Gastrocnemius medialis (tissue), 4 donors: ENCODE measurements at places on chromosomes 7 and 10. TPM values are rescaled to one million over a fixed set of nuclear protein-coding genes. Genes with fewer than 3 reads are reported as not detected.

Gene CPEB3
- total RNA-seq, result 19.1 TPM

Gene ADCY1
- 3.5 TPM for total RNA-seq

Gene IMMP2L
- total RNA-seq, result 17.4 TPM

Gene TFR2
- total RNA-seq, result 1.3 TPM

Gene PLAU
- total RNA-seq, result 5.0 TPM

Gene OPN1SW
- total RNA-seq, result not detected

DNA sequence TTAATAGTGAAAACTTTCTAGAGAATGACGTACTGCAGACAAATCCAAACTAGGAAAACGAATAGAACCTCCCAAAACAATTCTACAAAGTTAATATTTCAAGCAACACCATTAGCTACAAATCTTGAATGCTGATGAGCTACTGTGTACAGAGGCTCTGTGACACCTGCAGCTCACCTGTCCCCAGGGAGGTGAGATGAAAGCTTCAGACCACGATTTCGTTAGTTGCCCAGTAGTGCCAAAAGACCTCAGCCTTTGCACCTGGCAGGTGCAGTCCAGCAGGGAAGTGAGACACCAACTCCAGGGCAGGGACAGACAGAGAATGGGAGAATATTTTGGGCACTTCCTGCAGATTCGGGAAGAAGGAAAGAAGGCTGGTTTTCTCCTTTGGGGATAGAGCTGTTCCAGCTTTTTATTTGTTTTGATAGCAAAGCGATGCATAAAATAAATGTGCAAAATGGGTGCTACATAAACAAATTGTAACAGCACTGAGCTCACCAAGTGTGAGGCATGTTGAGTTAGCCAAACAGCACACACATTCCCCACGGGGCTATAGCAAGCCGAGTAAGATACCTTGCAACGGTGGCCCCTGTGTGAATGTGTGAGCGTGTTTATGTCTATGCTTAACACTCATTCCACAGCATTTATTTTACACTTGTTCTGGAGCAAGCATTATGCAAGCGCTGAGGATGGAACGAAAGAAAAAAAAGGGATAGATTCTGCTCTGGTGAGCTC is 1024.8 kb upstream of the AUTS2 start:
- DNase-seq, result no peak
- no peaks in the 10 kb centered on the region for H3K27me3 ChIP-seq
- no peak overlapping the region for H3K27ac ChIP-seq
- no peaks in the 10 kb centered on the region for H3K36me3 ChIP-seq
- no peaks in the 10 kb centered on the region for H3K4me1 ChIP-seq
- H3K4me3 ChIP-seq, result no peak overlapping the region

Gene NEUROD6
- total RNA-seq, result not detected

Gene LRRD1
- not detected for total RNA-seq

DNA sequence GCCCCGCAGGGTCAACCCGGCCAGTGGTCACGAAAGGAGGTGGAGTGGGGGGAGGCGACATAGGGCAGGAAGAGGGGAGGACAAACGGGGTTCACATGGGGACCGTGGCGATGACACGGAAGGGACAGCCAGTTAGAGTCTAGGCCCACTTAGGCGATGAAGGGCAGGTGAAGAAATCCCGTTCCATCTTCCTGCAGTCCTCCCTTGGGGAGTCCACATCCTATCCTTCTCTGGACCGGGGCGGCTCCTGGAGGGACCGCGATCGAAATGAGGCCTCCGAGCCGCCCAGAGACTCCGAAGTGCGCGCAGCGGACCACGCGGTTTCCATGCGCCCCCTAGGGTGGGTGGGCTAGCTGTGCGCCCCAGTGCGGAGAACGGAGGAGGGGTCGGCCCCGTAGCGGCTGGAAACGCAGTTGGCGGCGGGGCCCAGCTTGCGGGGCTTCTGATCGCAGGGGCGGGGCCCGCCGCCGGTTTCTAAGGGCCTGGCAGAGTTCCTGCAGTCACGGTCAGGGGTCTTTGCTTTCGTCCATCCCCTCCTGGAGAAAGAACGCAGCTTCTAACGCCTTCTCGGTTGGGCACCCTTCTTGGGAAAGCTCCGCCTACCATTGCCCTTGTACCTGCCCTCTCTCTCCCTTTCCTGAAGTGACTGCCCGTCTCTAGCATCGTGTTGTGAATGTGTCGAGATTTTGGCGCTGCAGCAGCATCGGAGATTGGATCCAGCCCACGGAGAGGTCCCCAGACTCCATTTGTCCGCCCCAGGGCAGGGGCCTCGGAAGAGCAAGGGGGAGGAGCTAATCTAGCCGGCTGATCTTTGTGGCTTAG is 17.9 kb upstream of the TMEM225B start:
- no peak overlapping the region for H3K27ac ChIP-seq
- no peaks in the 10 kb centered on the region for H3K27me3 ChIP-seq
- no peaks in the 10 kb centered on the region for H3K36me3 ChIP-seq
- peak overlapping the region; percentile 72 for H3K4me3 ChIP-seq

DNA sequence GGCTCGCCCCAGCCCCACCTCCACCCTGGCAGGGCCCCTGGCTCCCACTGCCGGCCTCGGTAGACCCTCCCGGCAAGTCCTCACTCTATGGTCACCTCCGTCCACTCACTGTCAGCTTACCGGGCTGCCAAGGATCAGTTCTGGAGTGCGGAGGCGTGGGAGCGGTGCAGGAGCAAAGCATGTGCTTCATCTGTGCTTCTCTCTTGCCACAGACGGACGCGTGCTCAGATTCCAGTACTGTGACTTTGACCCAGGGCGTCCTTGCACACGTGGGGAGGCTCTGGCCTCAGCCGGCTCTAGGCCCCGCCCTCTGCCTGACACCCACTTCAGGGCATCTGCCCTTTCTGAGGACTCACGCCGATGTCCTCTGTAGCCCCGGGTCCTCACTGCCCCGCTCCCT is 547.5 kb upstream of the FOXK1 start:
- H3K27me3 ChIP-seq, result no peaks in the 10 kb centered on the region
- no peaks in the 10 kb centered on the region for H3K4me1 ChIP-seq

Gene SPDYE5
- not detected for total RNA-seq

Gene DKK1
- total RNA-seq, result 0.78 TPM
